ENCODE measurements at places on chromosomes 2 and 18.

DNA sequence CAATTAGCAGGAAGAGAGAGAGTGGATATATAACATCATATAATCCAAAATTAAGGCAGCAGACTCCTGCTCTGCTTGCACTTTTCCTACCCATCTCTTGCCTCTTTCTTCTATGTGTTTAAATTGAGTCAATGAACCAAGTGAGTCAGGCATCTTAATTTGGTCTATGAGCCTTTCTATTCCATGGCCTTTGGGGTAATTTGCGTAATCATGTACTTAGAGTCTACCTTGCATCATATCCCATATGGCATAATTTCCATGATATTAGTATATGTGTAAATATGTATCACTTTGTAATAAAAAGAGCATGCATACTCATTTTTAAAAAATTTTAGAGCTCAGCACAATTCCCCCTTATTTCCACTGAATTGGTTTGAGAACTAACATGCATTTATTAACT lies 555.2 kb downstream of the STK39 start:
- DNase-seq: no peak

DNA sequence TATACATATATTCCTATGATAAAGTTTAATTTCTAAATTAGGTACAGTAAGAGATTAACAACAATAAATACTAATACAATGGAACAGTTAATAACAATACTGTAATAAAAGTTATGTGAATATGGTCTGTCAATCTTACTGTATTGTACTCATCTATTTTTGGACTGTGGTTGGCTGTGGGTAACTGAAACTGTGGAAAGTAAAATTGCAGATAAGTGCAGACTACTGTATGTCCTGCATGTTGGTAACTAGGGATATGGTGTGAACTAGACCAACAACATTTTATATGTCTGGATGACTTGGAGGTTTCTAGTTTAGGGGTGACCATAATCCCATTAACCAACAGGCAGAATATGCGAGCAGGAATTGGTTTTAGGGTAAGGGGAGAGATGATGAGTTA lies 23.3 kb downstream of the PHLPP1 start:
- DNase-seq: no peak

- peak; percentile 42 for DNase-seq
Observed at GRCh38 chr18:58723810-58724602, 52.7 kb downstream of the MALT1 start.

GRCh38 chr18:63138436-63139340 lies 180.9 kb downstream of the BCL2 start:
- no peak for DNase-seq

- DNase-seq: no peak
Observed at GRCh38 chr2:3566806-3567205, 8.3 kb upstream of the RPS7 start.

- no peak for DNase-seq
Observed at GRCh38 chr18:10856132-10856531, 293.2 kb downstream of the PIEZO2 start.

GRCh38 chr2:8219096-8219495 lies 462.8 kb upstream of the ID2 start:
- no peak for DNase-seq

- DNase-seq: no peak
Observed at GRCh38 chr2:45789961-45790723, 138.7 kb downstream of the PRKCE start.

GRCh38 chr2:109686921-109687320 lies 72.8 kb downstream of the SOWAHC start:
- no peak for DNase-seq

GRCh38 chr18:77145364-77145901 lies 12.8 kb upstream of the MBP start:
- no peak for DNase-seq

DNA sequence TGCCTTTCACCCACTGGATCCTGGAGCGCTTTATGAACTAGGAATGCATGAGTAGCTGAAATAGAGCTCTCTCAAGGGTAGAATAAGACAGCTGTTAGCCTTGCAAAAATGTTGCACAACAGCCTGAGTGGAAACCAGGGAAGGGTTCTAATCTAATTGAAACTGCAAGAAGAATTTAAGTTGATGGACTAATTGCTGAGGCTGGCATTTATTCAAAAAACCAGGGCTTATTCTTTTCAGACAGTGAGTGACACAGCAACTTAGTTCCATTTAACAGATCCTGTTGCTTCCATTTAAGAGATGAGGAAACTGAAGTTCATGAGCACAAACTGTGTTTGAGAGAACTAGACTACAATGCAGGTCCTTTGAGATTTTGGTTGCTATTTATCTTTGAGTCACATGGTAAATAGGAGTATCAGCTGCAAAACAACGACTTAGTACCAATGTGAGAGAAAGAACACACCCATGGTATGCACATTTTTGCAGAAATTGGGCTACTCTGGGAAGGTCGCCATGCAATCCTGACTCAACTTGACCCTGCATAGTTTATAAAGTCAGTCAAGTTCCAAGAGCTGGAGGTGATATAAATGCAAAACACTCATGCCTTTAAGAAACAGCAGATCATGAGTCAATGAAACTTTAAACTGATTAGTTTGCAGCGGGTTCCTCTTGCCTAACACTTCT lies 76.4 kb upstream of the PARD3B start:
- no peak for DNase-seq

DNA sequence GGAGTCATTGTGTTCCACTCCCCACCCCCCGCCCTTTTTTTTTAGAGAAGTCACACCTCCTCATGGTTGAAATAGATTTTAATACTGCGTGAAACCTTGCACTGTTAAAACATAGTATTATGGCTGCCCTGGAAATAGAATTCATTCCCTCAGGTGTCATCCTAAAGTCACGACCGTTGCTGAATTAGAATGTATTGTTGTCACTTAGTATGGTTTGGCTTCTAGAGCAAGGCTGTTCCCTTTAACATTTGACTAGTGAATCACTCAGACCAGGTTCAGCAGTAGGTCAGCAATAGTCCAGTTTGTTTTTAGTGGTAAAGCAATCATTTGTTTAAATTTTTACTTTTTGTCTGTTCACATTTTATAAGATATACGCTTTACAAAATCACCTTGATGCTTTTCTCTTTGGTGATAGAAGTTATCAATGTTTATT lies 1.2 kb downstream of the BABAM2 start:
- DNase-seq: no peak

DNA sequence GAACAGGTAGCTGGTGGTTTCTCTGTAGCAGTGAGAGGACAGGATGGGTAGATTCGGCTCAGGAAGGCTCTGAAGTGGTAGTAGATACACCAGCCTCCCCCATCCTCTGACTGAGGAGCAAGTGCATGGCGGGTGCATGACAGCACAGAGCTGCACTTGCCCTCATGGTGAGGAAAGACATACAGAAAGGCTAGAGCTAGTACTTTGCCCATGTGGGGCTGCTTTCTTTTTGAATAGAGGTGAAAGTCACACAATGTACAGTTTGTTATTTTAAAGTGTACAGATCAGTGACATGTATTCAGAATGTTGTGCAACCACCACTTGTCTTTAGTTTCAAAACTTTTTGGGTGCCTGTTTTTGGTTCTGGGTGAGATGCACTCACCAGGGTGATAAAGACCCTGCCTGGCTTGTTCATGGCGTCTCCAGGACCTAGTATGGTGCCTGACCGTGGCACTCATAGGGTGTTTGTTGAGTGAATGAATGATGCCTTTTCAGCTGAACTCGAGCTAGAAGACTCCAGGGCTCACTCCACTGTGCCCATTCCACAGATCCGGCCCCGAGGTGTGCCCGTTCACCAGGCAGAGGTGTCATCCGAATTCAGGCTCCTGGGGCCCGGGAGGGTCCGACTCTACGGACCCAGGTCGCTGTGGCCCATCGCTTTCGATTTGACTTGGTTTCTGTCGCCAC lies 421 bp upstream of the VAMP5 start:
- DNase-seq: no peak

GRCh38 chr2:216799873-216800431 lies 59.9 kb downstream of the TNP1 start:
- DNase-seq: no peak

GRCh38 chr2:98280376-98281102 lies 65.7 kb upstream of the CNGA3 start:
- no peak for DNase-seq

GRCh38 chr2:33497221-33497650 lies 20.8 kb downstream of the RASGRP3 start:
- no peak for DNase-seq

- DNase-seq: no peak
Observed at GRCh38 chr2:127508023-127508630, 18.2 kb downstream of the IWS1 start.

DNA sequence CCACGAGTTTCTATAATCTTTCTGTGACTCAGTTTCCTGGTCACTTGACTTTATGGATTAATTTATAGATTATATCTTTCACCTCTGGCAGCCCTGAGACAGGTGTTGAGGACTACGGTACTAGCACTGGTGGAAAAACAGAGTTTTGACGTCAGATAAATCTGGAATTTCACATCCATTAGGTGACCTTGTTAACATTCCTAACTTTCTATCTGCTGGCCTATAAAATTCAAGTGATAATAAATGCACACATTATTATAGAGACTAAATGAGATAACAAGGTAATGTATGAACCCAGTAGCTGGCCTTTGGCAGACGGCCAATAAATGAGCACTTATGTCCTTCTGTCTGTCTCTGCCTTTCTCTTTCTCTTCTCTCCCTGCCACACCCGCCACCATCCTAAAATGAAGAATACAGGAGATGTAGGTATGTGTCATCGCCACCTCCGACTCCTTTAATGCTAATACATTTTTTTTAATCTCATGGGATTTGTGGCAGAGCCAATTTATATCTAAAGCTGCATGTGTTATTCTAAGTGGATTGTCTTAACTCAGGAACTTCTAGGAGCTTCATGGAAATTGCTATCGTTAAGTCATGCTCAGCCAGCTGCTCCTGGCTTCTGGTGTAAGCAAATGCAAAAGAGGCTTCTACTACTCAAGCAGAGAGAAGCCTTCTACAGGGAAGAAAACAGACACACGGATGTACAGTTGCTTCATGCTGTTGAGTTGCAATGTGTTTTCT lies 2.3 kb downstream of the TM4SF20 start:
- DNase-seq: peak; percentile 76

DNA sequence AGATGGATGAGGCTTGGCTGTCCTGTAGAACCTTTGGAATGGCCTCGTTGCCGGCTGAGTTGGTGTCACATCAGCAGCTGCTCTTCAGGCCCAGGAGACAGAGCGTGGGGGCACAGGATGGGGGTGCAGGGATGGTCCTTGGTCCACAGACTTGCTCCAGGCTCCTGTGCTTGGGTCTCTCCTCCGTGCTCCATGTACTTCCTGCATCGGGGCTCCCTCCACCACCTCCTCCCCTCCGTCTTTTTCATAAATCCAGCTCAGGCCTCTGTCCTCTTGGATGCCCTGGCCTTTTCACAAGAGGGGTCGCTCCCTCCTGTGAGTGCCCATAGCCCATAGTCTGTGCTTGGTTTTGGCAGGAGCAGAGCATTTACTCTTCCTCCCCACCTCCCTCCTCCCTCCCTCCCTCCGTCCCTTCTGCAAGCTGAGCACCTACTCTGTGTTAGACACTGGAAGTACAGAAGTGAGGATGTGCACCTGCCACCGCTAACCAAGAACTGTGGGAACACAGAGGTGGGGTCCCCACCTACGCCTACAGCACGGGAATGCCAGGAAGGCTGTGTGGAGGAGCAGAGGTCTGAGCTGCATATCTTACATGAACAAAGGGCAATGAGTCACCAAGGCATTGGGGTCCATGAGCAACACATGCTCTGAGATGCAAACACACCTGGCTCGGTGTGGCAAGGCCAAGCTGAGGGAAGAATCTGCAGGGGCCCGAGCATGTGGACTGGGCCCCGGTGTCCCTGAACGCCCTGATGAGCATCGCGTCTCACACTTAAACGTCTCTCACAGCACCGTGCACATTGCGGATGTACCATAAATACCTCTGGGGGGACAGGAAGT lies 458.7 kb upstream of the HS6ST1 start:
- DNase-seq: no peak

DNA sequence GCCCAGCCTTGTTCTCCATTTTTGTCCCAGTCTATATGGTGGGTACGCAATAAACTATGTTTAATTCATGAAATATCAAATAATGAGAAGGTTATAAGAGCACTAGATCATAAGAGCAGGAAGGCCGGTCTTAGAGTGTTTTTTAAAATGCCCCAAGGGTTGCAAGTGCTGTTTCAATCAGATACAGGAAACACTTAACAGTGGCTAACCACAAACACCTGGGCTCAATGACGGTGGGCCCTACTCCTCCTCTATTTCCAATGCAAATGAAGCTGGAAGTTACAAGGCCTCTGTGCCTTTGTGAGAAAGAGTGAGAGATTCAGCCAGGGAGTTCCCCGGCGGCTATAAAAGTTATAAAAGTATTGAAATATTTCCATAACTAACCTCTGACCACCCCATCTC lies 18.9 kb upstream of the WDR33 start:
- no peak for DNase-seq

- no peak for DNase-seq
Observed at GRCh38 chr2:145106293-145106692, 586.4 kb upstream of the ZEB2 start.

- no peak for DNase-seq
Observed at GRCh38 chr2:230564805-230565779, 147.6 kb upstream of the CAB39 start.

GRCh38 chr2:240622060-240622411 lies 3.2 kb upstream of the GPR35 start:
- DNase-seq: no peak

DNA sequence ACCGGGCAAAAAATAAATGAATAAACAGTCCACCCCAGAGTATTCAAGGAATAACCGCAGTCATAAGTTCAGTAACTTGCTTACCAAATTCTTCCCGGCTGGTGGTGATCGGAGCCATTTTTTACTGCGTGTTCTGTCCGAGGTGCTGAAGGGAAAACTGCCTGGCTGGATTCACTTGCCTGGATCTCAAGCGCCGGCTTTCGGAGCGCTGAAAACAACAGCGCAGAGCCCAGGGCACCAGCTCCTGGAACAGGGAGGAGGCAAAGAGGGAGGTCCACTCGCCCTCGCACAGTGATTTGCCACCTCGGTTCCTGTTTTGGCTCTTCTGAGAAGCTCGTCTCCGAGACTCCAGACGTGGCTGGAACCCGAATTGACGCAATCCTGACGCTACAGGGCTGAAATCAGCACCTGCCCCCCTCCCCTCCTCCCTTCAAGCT lies at the start of gene SYT4:
TSS of gene SYT4 (minus strand) at position 327 of the 437 bp plus-strand sequence. CDS start at position 118, 209 bp downstream.
- DNase-seq: no peak

- DNase-seq: no peak
Observed at GRCh38 chr2:230976671-230977171, 19.2 kb upstream of the SPATA3 start.

Data from DMS 273 treated with DMSO at 0.1 percent for 48 hours (cell line).